Activated T-helper 1 cell treated with Interleukin-2 at 50 U/mL for 16 hours (primary cell): ENCODE measurements at places on chromosomes 16 and 17.

DNA sequence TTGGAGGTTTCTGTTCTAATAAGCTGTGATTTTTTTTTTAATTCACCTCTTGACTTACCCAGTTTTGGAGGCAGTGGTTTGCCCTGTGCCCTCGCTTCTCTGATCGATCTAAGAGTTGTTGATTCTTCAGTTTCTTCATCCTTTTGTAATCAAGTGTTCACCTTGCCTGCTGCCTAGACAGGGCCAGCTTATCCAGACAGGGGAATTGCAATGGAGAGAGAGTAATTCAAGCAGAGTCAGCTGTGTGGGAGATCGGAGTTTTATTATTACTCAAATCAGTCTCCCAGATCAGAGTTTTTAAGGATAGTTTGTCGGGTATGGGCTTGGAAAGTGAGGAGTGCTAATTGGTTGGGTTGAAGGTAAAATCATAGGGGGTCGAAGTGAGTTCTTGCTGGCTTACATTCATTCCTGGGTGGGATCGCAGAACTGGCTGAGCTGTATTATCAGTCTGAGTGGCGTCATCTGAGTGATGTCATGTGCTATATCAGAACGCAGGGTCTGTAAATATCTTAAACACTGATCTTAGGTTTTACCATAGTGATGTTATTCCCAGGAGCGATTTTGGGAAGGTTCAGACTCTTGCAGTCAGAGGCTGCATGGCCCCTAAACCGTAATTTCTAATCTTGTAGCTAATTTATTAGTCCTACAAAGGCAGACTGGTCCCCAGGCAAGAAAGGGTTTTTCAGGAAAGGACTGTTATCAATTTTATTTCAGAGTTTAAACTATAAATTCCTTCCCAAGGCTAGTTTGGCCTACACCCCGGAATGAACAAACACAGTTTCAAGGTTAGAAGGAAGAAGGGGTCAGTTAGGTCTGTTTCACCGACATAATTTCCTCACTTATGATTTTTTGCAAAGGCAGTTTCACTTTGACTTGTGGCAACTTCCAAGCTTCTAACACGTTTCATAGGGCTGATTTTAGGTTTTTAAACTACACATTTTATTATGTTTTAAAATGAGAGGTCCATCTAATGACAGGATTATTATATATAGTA, 21.5 kb upstream of the KCNJ16 start:
- DNase-seq = no peak

DNA sequence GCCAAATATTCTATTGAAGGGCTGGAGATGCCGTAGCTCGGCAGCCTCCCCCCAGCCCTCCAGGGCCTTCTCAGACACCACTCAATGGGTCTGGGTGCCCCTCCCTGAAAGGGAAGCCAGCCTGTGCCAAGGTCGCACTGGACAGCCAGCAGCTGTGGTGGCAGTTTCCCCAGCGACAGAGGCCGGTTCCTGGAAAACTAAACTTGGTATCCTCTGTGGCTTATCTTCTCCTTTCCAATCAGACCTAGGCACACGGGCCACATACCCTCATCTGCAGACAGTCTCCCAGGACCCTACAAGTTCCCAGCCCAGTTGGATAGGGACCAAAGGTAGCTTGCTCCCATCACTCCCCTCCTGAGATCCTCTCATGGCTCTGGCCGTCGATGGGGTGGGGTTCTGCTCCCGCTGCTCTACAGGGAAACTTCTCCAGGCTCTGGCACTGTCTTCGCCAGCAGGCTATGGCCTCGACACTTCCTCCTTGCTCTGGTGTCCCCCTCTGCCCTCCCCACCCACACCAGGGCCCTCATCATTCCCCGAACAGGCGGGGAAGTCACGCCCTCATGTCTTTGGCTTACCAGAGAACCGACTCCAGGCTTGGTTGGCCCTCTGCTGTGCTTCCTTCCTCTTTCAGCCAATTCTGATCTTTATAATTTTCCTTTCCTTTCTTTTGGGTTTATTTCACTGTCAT, 18.3 kb upstream of the IL21R start:
- DNase-seq = no peak

GRCh38 chr17:44304651-44305050, 3.8 kb upstream of the RUNDC3A start:
- DNase-seq = no peak

DNA sequence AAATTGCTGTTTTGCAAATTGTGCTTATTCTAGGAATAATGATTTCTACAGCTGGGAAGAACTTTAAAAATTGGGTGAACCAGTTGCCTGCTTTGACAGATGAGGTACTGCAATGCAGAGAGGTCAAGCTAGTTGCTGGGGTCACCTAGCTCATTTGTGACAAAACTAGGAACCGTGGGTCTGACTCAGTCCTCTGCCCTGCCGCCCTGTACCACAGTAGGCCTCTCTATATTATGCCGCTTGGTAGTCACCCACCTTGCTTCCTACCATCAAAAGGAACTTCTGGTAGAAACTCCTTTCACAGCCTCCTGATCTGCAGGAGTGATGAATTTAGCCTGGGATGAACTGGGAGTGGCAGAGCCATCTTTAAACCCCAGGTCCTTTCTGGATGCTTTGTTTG, 105.7 kb downstream of the PITPNC1 start:
- DNase-seq = no peak

- DNase-seq = no peak
Measured at GRCh38 chr17:44361292-44362260, 2.1 kb downstream of the FAM171A2 start.

- no peak for DNase-seq
Measured at GRCh38 chr16:30447512-30448226, 2.0 kb upstream of the SEPHS2 start.

DNA sequence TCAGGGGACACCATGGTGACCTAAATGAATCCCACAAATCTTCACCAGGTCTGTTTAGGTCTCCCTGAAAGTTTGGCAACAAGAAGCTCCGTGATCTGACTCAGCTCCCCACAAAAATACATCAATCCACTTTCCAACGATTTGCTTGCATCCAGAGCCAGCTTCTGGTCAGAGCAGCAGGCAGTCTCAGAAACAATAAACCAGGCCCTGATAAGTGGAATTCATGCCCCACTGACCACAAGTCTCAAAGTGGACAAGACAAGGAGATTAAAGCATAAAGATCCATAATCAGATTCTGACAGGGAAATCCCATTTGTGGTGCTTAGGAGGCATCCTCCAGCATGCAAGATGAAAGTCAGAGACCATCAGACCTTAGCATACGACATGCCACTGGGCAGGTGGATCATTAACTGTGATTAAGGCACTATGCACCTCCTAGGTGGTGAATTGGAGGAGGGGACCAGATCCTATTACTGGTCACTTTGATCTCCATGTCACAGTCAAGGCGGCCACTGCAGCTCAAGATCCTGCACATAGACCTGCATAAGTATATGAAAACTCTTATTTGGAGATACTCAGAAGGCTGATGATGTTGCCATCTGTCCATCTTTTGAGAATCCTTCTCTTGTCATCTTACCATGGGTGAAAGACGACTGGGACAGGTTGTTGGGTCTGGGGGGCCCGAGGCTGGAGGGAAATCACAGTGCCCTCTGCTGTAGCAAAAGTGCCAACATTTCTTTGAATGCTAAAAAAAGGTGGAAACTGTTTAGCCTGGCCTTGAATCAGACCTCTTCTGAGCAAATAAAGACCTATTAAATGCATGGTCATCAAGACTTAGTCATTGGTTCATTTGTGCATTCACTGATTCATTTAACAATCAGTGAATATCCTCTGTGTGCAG, 309.2 kb upstream of the CCL2 start:
- DNase-seq = no peak

DNA sequence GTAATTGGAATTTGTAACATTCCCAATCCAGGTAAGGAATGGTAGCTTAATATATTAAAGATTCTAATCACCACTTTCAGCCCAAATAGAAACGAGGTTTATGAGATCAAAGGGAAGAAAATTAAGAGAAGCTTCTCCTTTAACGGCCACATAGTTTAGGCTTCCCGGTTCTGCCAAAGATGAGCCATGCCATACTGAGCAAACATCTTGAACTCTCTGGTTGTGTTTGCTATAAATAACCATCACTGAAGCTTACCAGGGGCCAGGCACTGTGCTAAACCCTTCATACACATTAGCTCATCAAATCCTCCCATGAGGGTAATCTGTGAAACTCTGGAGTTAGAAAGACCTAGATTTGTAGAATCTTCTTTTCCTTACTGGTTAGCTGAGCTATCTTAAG, 2.8 kb downstream of the MYH11 start:
- no peak for DNase-seq

DNA sequence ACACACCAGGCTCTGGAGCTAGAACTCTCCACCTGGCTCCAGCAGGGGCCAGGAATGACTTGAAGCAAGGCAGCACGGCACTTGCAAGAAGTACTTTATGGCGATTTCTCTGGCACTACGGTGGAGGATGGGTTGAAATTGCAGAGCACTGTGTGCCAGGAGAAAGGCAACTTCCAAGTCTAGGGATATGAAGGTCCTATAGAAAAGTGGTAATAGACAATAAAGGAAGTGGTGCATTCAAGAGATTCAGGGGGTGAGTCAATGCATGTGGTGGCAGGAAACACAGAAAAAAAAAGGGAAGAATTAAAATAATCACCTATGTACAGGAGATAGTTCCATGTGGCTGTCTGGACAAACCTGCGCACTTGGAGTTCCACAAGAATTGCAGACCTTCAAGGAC, 240.3 kb upstream of the DYNLRB2 start:
- no peak for DNase-seq

GRCh38 chr16:31107465-31107867, 720 bp upstream of the BCKDK start:
- DNase-seq = no peak
